GM12878 (cell line): ENCODE measurements at places on chromosomes 12 and 14. TPM values are rescaled to one million over a fixed set of nuclear protein-coding genes. Genes with fewer than 3 reads are reported as not detected.

The GPD1 gene
- polyA plus RNA-seq, result 0.27 and 0.48 TPM in 2 replicates

- no peak for DNase-seq
Observed at GRCh38 chr12:116338064-116338846, 60.8 kb upstream of the MED13L start.

The CYP27B1 gene
- 0.88 and 1.3 TPM in 2 replicates for polyA plus RNA-seq

DNA sequence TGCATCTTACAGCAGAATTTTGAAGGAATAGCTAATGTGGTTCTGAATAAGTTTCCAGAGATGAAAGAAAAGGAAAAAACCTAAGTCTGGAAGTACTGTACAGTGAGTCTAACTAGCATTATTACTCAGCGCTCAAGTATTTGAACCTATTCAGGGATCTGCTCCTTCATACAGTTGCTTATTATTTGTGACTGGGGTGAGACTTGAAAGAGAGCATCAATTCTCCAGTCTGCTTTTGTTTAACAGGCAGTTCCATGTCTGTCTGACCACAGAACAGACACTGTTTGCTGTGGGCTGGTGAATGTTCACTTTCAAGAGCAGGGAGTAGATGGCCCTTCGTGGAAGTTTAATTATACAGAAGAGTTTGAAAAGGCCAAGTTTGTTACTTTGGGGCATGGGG lies 9.3 kb downstream of the ETV6 start:
- no peak for DNase-seq

GRCh38 chr12:98328467-98328866 lies 186.9 kb upstream of the TMPO start:
- no peak for DNase-seq

- DNase-seq, result no peak
Observed at GRCh38 chr12:5201554-5202218, 158.0 kb downstream of the KCNA5 start.

The FOXN4 gene
- not detected in 2 replicates for polyA plus RNA-seq

The SERPINA1 gene
- polyA plus RNA-seq, result 0.17 and 0.25 TPM in 2 replicates

The LRRC10 gene
- not detected in 2 replicates for polyA plus RNA-seq

GRCh38 chr12:124812356-124812755 lies 51.3 kb downstream of the SCARB1 start:
- no peak for DNase-seq

The TTC7B gene
- polyA plus RNA-seq, result under 0.01 TPM in 1 of 2 replicates, not detected in the other

- DNase-seq, result no peak
Observed at GRCh38 chr14:31205681-31206535, 1.7 kb downstream of the HECTD1 start.

The KRT5 gene
- polyA plus RNA-seq, result not detected in 2 replicates

The TEX22 gene
- polyA plus RNA-seq, result 1.1 TPM in 2 replicates

DNA sequence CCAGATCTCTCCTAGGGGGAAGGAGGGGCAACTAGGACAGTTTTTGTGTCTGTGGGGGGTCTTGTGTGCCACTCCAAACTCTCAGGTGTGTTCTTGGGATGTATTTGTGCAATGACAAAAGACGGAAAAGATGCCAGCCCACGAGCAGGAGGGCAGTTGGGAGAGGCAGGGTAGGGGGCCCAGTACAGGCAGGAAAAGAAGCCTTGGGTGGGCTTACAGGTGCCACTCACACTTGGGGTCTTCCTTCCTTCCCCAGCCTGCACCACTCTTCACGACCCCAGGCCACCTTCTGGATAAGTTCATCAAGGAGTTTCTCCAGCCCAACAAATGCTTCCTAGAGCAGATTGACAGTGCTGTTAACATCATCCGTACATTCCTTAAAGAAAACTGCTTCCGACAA lies 24.4 kb downstream of the OAS2 start:
- no peak for DNase-seq

The PLCZ1 gene
- polyA plus RNA-seq, result not detected in 2 replicates

GRCh38 chr14:29220566-29220965 lies 454.0 kb downstream of the FOXG1 start:
- no peak for DNase-seq

DNA sequence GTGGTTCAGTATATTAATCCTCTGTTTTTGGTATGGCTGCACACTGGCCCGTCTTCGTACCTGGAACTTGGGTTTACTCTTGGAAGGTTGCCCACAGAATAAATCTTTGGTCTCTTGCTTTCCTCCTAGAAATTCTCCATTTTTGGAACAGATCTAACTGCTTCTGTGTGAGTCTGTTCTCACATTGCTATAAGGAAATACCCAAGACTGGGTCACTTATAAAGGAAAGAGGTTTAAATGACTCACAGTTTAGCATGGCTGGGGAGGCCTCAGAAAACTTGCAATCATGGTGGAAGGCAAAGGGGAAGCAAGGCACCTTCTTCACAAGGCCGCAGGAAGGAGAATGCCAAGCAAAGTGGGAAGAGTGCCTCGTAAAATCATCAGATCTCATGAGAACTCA lies 407.8 kb upstream of the PDE3A start:
- DNase-seq, result no peak

DNA sequence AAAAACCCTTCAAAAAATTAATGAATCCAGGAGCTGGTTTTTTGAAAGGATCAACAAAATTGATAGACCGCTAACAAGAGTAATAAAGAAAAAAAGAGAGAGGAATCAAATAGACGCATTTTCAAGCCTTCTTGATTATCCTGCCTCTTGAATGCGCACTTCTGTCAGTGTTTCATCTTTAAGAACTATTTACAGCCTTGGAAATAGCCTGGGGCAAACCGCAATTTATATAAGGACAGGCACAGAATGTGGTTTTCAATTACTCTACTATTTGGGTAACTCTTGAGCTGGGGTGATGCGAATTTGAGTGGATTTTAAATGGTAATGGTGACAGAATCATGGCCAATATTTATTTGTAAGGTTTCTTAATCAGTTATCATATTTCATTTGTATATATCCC lies 179.1 kb upstream of the OTX2 start:
- no peak for DNase-seq

DNA sequence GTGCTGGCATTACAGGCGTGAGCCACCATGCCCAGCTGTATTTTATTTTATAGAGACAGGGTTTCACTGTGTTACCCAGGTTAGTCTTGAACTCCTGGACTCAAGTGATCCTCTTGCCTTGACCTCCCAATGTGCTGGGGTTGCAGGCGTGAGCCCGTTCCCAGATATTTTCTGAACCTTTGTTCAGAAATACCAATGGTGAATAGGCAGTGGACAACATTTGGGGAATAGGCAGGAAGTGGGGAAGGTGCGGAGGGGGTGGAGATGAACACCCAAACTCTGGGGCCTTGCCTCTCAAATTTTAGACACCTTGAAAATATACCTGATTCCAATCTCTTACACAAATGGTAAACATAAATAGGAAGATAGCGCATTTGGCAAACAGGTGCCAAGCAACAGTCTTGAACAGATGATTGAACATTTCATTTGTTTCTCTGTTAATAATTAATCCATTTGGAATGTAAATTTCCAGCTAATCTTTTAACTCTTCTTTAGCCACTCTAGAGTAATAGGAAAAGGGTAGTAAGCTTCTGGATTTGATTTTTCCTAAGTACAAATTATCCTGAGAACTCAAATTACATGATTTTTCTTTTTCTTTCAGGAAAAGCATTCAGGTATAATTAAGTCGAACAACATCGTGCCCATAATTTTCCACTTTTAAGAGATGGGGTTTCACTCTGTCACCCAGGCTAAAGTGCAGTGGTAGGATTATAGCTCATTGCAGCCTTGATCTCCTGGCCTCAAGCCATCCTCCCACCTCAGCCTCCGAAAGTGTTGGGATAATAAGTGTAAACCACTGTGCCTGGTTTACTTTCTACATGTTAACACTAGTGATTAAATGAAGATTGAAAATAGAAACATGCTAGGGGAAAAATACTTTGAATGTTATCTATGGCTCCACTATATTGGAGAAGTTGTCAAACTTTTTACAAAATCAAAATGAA lies 22.9 kb upstream of the RNF34 start:
- DNase-seq, result no peak

GRCh38 chr14:53564870-53565269 lies 391.8 kb downstream of the BMP4 start:
- DNase-seq, result no peak

DNA sequence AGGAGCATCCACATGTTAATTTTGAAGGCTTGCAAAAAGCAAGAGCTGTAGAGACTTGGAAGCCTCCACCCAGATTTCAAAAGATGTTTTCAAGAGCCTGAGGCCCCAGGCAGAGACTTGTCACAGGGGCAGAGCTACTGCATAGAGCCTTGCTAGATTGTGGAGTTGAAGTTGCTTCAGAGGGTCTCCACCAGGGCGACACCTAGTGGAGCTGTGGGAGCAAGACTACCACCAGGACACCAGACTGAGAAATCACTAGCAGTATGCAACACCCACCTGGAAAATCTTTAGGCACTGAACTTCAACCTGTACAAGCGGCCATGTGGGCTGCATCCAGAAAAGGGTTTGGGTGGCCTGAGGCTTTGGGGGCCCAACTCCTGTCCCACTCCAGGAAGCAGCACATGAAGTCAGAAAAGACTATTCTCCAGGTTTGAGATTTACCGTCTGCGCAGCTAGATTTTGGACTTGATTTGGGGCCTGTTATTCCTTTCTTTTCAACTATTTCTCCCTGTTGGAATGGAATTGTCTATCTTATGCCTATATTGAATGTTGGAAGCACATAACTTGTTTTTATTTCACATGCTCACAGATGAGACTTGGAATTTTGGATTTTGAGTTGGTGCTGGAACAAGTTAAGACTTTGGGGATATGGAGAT lies 508.6 kb downstream of the FLRT2 start:
- DNase-seq, result no peak

DNA sequence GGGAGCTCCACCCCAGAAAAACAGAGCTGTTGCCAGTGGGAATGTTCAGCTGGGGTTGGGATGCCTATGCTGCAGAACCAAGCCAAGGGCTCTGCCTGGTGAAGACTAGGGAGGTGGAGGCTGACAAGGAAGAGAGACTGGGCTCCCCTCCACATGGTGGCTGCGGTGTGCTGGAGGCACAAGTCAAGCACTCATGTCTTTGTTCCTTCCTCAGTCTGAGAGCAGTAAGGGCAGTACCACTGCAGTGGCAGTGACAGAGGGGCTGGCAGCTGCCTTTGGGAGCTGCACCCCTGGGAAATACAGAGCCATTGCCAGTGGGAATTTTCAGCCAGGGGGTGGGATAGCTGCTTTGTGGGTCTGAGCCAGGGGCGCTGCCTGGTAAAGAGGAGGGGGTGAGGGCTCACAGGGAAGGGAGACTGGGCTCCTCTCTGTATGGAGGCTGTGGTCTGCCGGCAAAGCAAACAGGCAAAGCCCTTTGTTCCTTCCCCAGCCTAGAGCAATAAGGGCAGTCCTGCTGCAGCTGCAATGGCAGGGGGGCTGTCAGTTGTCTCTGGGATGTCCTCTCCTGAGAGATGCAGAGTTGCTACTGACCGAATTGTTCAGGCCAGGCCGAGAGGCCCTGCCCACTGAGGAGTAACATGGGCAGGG lies 255.9 kb downstream of the RAD51B start:
- no peak for DNase-seq

- DNase-seq, result no peak
Observed at GRCh38 chr12:132174839-132175490, 30.7 kb downstream of the NOC4L start.

The LGR5 gene
- not detected in 2 replicates for polyA plus RNA-seq
